ENCODE measurements at places on chromosomes 11 and 22.

DNA sequence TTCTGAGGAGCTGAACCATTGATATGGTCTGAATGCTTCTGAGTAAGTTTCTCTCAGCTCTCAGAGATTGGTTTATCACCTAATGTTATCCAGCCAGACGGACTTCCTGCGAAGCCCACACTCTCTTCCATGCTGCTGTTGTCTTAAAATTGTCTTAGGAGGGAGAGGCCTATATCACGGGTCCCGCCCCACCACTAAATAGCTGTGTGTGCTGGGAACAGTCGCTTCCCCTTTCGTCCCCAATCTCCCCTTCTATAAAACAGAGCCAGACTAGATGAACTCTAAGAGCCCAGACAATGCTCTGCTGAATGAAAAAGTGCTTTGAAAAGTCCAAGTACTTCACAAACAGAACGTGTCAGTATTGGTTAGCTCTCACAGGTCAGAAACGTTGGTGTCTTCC, 81.4 kb upstream of the AKIP1 start:
- DNase-seq, result no peak

DNA sequence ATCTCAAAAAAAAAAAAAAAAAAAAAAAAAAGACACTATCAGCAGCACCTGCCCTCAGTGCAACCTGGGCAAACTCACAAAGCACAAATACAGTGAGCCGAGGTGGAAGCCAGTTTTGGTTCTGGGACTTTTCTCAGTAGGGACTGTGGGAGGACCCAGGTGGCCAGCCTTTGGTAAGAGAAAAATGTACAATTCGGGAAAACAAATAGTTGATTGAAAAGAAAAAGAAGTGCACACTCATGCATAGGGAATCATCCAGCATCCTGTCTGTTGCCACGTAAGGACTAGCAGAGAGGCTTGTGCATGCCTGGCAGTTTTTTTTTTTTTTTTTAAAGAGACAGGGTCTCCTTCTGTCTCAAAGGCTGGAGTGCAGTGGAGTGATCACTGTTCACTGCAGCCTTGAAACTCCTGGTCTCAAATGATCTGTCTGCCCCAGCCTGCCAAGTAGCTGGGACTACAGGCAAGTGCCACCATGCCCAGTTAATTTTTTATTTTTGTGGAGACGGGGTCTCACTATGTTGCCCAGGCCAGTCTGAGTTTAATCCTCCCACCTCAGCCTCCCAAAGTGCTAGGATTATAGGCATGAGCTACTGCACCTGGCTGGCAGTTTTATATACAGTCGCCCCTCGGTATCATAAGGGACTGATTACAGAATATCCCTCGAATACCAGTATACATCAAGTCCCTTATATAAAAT, 36.7 kb downstream of the TPST2 start:
- peak; percentile 66 for DNase-seq

- no peak for DNase-seq
Measured at GRCh38 chr11:95465887-95466286, 234.9 kb upstream of the SESN3 start.

GRCh38 chr11:87020336-87020735, 17.4 kb upstream of the TMEM135 start:
- no peak for DNase-seq

GRCh38 chr11:46378811-46379481, 2.5 kb upstream of the MDK start:
- no peak for DNase-seq

GRCh38 chr11:19953336-19953735, 206.9 kb downstream of the DBX1 start:
- peak; percentile 75 for DNase-seq

- DNase-seq, result no peak
Measured at GRCh38 chr11:14881576-14882193, 10.3 kb downstream of the CYP2R1 start.

DNA sequence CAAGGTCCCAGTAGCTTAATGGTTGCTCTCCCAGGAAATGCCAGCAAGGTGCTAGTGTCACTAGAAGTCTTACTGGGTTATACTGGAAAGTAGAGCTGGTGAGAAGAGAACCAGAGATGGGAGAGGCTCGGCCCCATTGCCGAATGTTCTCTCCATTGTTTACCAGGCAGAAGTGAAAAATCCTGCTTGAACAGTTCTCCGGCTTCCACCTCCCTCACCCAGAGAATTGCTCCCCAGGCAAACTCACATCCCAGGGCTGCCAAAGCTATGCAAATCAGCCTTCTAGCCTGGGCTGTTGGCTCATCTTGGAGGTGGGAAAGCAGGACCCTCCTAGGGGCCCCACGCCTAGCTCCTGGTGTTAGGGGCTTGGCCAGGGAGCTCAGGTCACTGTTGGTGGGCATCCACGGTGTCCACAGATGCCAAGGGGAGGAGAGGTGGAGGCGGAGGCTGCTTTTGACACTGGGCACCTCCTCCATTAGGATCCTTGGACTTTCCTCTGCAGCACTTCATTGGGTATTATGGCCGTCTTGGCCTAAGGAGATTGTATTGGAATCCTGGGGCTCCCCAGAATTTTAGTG, 20.1 kb downstream of the POU2F3 start:
- DNase-seq, result no peak

GRCh38 chr11:45280449-45280848, 5.7 kb downstream of the SYT13 start:
- no peak for DNase-seq

GRCh38 chr22:50529416-50529896, 356 bp downstream of the TYMP start:
- no peak for DNase-seq

DNA sequence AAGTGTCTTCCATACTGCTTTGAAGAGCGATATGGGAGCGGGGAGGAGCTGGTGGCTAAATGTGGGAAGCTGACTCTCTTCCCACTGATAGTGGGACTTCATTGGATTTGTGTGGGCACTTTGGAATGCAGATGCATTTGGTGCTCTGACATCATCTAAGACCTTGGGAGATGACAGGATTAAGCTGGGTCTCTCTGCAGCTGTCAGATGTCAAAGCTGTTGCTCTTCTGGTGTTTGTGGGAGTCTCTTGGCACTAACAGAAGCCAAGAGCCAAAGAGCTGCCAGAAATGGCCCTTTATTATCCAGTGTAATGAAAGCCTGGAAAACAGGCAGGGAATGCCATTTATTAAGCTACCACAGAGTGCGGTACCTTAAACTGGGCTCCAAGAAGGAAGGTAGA, 20.6 kb downstream of the GRAMD1B start:
- DNase-seq, result no peak

DNA sequence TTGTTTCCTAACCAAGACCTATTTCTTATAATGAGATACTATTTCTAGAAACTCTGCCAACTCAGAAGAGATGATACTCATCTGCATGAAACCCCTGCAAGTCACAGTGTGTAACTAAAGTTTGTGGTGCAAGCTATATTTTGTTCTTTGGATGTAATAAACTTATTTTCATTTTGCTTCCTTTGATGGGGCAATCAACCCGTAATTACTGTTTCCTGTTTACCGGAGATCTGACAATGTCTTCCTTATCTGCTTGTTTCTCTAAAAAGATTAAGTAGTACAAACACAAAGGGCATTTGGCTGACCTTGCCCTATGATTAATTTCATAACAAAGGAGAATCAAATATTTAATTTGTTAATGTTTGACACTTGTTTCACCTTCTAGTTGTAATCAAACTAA, 846.6 kb upstream of the ANO3 start:
- DNase-seq, result no peak

GRCh38 chr11:86052693-86053641, 15.9 kb downstream of the PICALM start:
- DNase-seq, result no peak

DNA sequence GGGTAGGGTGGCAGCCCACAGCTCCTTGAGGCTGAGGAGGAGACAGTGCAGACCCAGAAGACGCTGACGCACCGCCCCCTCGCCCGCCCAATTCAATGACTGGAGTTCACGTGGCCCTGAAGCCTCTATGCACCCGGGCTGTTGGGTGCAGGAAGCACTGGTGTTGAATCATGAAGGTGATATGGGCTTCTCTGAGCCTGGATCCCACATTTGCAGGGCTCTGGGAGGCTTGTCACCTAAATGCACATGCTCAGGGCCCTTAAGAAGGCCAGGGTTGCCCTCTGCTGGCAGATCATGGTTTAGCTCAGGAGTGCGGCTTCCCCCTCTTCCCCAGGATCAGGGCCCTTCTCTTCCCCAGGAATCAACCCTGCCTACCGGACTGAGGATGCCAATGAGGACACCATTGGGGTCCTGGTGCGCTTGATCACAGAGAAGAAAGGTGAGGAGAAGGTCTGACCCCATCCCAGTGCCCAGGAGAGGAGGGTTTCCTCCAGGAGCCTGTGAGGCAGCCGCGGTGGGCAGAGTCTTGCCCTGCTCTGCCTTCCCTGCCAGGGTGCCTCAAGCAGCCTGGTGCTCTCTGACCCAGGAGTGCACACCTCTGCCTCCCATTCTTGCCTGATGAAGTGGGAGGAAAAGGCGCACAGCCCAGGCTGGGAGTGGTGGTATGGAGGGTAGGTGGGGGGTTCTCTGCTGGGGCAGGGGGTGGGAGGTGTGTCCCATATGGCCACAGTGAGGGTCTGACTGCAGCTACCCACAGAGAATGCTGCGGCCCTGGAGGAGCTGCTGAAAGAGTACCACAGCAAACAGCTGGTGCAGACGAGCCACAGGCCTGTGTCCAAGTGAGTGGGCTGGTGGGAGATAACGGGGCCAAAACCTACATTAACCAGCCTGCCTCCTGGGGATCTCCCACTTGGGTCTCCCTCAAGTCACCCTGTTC, 17.5 kb downstream of the RELT start:
- peak; percentile 69 for DNase-seq

GRCh38 chr11:130653838-130654636, 205.6 kb downstream of the ADAMTS15 start:
- peak; percentile 77 for DNase-seq

DNA sequence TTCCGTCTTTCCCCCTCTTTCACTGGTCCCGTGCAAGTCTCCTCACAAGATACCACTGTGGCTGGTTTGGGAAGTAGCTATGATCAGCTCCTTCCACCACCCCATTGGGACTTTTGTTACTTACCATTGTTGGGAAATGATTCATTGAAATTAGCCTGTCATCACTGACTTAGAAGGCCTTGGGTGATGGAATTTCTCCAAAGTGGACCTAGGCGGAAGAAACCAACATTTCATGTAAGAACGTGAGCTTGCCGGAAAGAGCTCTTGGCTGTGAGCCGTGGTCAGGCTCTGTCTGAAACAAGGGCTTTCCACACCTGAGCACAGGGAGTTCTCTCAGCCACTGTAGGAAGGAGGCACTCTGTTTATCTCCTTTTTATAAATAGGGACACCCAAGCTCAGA, 23.5 kb upstream of the CRYBB3 start:
- no peak for DNase-seq

- no peak for DNase-seq
Measured at GRCh38 chr11:44631831-44632230, 66.4 kb downstream of the CD82 start.

- DNase-seq, result peak; percentile 34
Measured at GRCh38 chr11:69791276-69792180, 16.4 kb upstream of the FGF4 start.

GRCh38 chr11:65489035-65489705, 9.7 kb upstream of the MALAT1 start:
- no peak for DNase-seq

GRCh38 chr22:42584364-42584940, 30.2 kb downstream of the POLDIP3 start:
- no peak for DNase-seq

DNA sequence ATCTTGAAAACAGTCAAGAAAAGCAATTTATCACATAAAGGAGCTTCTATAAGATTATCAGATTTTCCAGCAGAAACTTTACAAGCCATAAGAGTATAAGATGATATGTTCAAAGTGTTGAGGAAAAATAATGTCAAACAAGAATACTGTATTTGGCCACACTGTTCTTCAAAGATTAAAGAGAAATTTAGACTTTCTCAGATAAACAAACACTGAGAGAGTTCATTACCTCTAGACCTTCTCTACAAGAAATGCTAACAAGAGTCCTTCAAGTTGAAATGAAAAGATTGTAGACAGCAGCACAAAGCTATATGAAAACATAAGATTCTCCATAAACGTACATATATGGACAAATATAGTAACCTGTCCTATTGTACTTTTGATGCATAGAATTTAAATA, 8.0 kb upstream of the MTMR2 start:
- DNase-seq, result no peak

DNA sequence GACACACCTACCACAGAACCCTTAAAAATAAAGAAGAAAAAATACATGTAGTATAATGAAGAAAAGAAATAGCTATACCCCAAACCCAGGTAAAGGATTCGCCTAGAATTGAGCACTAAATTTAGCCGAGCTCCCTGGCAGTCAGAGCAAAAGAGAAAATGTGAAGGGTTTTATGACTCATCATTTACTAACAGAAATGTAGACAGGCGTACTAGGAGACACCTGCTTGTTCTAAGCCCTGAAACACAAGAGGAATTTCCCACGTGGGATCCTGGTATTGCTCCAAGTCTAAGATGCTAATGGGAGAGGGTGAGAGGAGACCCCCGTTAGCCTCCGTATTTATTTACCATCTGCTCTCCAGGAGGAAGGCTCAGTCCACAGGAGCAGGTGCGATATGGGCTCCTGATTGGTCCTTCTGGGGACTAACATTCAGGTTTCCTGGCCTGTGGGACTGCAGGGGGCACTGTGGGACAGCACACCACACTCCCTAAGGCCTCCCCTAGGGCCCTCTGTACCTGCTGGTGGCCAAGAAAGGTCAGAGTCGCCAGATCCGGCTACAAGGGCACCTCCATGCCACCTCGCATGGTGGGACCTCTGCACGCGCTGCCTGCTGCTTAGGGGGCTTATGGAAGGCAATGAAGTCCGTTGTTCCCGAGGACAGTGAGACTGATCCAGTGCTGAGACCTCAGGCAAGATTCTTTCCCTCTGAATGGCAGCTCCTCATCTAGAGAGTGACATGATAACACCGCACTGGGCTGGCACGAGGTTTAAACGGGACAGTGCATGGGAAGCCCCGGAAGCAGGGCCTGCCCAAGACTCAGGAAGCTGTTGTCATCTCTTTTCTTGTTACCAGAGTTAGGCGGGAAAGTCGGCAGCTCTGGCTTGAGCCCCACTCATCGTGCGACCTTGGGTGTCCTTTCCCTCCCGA, 25.8 kb downstream of the KCNC1 start:
- DNase-seq, result peak; percentile 38

DNA sequence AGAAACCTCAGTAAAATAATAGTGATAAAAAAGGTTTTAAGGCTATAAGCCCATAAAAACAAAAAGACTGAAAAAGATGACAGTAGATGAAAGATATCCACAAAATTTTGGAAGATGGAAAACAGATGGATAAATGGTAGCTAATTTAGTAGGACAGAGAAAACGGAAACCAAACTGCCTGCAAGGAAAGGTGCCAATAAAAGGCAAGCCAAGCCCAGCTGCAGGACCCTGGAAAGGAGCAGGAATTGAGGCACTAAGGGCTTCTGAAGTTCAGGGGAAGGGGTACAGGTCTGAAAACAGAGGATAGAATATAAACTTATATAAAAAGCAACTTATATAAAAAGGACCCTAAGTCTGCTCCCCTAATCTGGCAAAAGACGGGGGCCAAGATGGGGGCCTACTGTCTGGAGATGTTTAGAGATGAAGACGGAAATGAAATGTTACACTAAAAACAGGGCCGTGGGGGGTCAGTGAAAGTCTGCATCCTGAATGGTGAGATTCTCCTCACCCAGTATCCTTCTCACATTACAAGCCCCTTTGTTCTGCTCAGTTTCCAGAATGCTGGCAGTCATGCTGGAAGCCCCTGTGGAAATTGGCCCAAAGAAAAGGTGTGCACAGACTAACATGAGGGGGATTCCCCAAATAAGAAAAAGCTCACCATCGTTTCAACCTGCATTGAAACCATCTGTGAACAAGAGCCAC, 269.3 kb upstream of the PITPNB start:
- DNase-seq, result no peak

- DNase-seq, result no peak
Measured at GRCh38 chr22:46433318-46433717, 97.8 kb downstream of the TRMU start.
